ENCODE measurements at places on chromosomes 2 and 18.

GRCh38 chr2:8543060-8543382 lies 138.8 kb upstream of the ID2 start:
- DNase-seq, result no peak

DNA sequence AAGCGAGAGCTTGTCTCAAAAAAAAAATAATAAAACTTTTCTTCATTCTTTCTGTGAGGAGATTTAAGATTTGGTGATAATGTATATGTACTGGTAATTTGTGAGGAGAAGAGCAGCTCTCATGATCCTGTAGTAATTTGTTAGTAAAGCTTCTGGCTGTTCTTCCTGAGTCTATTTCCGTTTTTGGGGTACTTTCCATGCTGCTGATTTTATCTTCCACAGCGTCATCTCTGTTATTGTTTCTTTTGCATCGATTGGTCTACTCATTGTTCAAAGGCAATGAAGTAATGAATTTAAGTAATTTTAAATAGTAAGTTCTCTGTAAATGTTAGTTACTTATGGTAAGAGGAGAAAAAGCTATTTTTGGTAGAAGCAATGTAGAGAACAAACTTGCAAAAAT lies 12.0 kb downstream of the NDUFAF7 start:
- DNase-seq, result no peak

DNA sequence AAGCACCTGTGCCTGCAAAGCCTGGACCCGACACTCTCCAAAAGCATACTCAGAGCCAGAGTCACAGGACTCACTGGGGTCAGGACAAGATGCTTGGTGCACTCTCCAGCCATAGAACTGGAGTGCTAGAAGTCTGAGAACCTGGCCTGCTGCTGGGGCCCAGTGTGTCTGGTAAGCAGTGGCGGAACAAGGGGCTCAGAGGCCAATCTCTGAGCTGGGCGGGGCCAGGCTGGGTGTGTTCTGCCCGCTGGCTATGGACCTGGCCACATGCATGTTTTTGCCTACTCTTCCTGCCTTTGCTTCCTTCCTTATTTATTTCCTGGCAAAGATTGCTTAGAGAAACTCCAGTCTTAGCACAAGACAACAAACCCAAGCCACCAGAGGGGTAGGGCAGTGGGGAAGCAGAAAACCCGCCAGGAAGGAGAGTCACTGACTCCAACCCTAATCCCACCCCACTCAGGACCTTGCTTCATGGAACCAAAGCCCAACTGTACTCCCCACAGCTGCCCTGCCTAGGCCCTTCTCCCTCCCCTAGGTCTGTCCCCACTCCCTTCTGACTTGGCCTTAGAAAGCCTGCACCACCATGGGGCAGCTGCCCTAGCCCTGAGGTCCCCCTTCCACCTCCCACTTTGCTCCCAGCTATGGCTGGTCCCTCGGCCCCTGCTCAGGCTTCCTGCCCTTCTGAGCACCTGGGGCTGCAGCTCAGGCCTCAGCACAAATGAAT lies 315.5 kb downstream of the CELF4 start:
- no peak for DNase-seq

DNA sequence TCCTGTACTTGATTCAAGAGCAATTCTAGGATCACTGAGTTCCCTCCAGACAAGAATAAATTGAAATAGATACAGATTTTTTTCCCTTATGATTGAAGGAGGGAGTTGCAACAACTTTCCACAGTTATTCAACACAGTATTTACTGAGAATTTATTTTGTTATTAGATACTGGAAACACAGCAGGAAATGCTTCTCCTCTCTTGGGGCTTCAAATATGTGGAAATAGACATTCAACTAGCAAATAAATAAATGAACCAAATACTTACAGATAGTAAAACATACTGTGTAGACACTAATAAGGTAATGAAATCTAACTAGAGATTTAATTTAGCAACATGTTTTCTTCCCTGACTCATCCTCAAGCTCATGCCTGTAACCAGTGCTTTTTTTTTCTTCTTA lies 169.2 kb downstream of the LNPK start:
- DNase-seq, result no peak

DNA sequence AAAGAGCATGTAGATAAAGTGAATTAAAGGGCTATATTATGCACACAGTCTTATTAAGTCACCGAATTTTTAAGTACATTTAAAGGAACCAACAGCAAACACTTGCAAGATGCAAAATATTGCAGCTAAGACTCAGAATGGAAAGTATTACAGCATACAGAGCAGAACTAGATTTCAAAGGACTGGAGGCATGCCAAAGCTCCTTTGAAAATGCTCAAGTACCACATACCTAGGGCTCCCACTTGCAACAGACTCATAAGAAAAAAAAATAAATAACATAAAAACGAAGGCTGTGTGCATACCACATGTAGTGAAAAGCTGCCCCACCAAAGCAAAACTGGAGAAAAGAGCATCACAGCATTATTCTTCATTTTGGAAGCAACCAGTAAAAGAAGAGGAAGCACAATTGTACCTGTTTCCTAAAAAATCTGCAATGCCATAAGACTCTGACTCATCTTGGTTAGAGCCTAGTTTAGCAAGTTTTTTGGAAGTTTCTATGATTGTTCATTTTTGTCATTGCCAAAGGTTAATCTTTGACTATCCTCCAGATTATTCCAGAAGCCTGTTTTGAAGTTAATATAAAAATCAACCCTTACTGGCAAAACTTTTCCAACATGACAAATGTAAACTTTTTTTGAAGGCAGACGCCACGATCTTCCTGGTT lies 306.0 kb upstream of the COL3A1 start:
- DNase-seq, result no peak

- DNase-seq, result no peak
Observed at GRCh38 chr2:31457651-31458050, 43.1 kb upstream of the XDH start.

DNA sequence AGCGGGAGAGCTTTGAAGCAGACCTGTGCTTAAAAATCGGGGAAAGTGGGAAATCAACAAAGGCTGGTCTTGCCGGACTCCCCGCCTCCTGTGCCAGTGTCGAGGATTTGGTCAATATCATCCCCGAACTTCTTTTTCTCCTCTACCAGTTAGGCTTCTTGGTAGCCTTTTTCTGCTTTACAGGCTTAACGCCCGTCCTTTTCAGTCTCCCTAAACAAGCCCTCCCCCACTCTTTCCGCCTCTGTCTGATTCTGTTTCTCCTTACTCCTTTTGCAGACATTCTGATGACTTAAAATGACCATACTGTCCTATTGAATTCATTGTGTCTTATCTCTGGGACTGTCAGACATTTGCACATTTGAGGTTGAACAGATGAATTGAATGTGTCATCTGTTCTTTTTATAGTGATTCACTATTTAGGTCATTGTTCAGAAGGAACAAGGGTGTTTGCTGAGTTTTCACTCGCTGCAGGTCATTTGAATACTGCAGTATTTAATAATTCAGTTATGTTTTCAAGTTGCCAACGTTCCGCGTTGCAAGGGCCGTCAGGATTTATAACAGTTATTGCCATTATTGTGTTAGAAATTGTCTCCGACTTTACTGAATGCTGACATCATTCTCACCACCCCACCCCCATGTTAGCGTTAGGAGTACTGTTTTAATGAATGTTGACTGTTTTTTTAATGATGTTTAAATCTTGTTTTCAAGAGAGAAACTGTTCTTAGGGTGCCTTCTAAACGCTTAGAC lies 1.1 kb downstream of the ITGAV start:
- peak; percentile 77 for DNase-seq

DNA sequence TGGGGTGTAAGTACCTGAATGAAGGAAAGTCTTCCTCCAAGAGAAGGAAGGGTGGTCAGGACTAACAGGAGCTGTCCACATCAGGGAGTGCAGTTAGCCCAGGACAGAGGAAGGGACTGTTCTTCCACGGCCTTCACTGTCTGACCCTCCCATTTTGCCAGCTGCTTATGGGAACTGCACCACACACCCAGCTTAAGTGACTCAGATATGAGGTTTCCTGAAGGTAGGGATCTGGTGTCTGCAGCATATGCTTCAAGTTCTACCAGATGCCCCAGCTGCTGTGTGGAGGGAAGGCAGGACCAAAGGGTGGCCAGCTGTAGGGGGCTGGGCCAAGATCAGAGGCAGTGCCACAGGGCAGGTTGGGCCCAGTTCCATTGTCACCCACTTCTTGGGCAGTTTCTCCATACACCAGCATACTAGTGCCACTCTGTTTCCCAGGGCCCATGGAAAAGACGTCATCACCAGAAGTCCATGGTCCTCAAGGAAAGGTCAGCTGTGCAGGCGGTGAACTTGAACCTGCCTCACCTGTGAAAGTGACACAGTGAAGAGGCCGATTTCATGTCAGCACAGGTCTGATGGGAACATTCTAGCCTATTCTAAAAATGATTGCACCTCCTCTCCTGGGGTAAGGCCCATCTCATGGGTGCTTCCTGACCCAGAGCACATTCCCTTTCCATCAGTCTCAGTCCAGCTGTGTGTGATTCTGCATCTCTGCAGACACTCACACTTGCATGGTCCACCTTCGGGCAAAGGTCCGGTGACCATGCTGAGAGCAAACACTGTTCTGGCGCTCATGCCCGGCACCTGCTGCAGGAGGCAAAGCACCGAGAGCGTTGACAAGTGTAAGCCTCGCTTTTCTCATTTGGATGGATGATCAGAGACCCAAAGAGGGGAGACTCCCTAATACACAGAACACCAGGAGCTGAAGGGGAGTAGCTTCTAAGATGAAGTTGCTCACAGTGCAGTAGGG lies 68.0 kb downstream of the ACAA2 start:
- no peak for DNase-seq

DNA sequence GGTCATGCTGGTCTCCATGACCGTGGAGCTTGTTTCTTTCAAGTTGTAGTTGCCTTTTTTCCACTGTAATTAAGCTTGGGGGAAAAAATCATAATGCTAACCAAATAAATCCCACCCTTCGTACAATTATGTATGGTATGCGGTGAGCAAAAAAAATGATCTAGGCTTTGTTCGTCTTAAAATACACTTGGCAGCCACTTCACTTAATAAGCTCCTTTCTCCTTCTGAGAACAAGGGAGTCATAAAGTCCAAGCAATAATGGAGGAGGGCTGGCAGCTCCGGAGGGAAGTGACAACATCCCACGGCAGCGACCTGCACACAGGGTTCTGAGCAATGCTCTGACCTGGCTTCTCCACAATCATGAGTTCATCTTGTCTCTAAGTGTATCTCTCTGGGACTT lies 91.2 kb upstream of the KLHL29 start:
- DNase-seq, result no peak

DNA sequence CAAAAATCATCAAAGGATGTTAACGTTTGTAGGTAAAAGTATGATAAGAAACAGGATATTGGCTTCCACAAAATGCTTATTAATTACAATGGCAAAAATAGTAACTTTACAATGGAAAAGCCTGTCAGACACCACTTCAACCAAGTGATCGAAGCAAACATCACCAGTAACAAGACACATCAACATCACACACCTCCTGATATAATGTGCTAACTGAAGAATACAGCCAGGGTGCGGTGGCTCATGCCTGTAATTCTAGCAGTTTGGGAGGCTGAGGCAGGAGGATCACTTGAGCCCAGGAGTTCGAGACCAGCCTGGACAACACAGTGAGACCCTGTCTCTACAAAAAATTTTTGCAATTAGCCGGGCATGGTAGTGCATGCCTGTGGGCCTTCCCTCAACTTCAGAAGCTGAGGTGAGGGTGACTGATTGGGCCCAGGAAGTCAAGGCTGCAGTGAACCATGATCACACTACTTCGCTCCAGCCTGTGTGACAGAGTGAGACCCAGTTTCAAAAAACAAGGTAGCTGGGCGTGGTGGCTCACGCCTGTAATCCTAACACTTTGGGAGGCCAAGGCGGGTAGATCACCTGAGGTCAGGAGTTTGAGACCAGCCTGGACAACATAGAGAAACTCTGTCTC lies 15.0 kb downstream of the MGAT4A start:
- no peak for DNase-seq

DNA sequence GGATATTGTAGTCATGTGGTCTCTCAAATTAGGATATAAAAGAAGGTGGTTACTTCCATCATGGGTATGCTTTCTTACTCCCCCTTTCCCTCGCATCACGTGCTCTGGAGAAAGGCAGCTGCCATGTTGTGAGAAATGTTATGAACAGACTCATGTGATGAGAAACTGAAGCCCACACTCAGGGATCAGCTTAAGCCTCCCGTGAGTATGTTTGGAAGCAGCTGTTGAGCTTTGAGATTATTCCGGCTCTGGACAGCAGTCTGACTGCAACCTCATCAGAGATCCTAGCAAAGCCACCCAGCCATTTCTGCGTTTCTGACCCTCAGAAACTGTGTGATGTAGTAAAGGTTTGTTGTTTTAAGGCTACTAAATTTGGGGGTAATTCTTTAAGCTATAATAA lies 700.1 kb downstream of the ADCYAP1 start:
- no peak for DNase-seq

GRCh38 chr18:65527879-65528633 lies 222.8 kb upstream of the CDH7 start:
- DNase-seq, result no peak

DNA sequence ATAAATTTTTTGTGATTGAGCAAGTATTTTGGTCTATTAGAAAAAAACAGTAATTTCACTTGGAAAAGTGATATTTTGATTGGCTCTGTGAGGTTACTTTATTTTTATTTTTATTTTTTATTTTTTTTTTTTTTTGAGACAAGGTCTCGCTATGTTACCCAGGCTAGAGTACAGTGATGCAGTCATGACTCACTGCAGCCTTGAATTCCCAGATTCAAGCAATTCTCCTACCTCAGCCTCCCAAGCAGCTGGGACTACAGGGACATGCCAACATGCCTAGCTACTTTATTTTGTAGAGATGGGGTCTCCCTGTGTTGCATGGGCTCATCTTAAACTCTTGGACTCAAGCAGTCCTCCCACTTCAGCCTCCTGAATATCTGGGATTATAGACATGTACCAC lies 60.9 kb upstream of the MGAT5 start:
- no peak for DNase-seq

- no peak for DNase-seq
Observed at GRCh38 chr2:45242161-45242741, 233.0 kb upstream of the SIX2 start.

DNA sequence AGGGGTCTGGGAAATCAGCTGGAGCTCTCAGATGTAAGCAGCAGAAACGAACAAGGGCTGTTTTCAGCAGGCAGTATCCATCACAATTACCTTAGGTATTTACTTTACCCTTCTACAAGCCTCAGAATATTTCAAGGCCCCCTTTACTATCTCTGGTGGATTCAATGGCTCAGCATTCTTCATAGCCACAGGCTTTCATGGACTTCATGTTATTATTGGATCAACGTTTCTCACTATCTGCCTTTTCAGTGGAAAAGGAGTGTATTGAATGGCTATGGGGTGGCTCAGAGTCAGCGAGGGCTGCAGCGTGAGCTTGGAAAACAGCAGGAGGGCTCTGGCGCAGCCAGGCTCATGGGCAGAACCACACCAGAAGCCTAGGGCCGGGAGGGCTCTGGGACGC lies 16.6 kb upstream of the CHRNA1 start:
- no peak for DNase-seq
